NCI-H1694 (cell line): ENCODE measurements at places on chromosomes 3 and 15.

GRCh38 chr3:59043391-59043790 is 6.4 kb downstream of the CFAP20DC start:
- no peak for DNase-seq

GRCh38 chr15:59532770-59533379 is 78.7 kb upstream of the GCNT3 start:
- no peak for DNase-seq

DNA sequence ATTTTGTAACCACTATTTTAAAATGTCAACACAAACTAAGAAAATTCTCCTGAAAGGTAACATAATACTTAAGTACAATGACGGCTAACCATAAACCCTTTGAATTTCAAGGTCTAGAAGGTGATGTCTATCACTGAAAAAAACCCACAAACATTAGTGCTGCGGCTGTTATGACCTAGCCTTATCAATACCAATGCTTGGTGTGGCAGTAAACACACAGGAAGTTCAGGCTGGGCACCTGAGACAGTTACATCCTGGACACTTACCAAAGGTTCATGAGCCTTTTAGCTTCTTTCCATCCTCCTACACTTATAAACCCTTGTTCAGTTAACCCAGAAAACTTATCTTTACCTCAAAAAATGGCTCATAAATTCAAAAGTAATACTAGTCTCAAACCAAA is 5.8 kb downstream of the HSPBAP1 start:
- no peak for DNase-seq

- DNase-seq, result no peak
Measured at GRCh38 chr3:178671791-178672190, 135.6 kb downstream of the KCNMB2 start.
